ENCODE measurements at places on chromosomes 6 and 20. TPM values are rescaled to one million over a fixed set of nuclear protein-coding genes. Genes with fewer than 3 reads are reported as not detected.

Gene SEL1L2
- total RNA-seq, result not detected

DNA sequence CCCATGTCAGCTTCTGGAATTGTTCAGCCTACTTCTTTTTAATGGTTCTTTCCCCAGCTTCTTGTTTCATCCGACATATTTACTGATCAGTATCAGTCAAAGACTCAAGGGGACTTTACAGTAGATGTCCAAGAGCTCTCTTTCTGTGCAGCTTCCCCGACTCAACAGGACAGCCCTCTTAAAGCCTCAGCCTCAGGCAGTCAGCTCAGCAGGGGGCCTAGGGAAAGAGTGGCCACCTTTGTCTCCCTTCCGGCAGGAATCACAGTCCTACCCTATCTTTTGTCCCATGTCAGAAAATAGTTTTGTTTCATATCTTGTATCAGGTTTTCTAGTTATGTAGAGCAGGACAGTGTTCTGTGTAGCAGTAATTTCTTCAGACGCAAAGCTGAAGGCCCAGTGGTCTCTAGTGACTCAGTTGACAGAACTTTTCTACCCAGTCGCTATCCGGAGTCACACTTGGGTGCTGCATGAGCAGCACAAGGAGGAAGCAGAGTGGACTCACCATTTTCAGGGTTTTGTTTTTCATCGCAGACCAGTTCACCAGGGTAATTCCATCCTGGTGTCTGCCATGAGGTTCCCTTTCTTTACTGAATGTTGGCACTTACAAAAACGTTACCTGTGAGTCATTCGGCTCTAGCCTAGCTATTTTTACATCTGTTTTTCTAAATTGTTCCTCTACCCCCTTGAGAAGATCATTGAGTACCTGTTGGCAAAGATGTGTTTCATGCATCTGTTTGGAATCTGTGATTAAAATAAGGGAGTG lies 47.7 kb downstream of the SPATA2 start:
- no peak overlapping the region for H3K27ac ChIP-seq
- H3K4me1 ChIP-seq, result no peaks in the 10 kb centered on the region
- no peak for DNase-seq
- H3K27me3 ChIP-seq, result no peaks in the 10 kb centered on the region

Gene C6orf141
- total RNA-seq, result not detected

- no peak for DNase-seq
- no peaks in the 10 kb centered on the region for H3K27me3 ChIP-seq
- H3K4me3 ChIP-seq, result no peak overlapping the region
- H3K36me3 ChIP-seq, result peaks cover 2% of the 10 kb centered on the region
- no peak overlapping the region for H3K27ac ChIP-seq
These were observed 87.8 kb downstream of the KIF16B start for GRCh38 chr20:16485401-16485800.

Gene GJA10
- not detected for total RNA-seq

DNA sequence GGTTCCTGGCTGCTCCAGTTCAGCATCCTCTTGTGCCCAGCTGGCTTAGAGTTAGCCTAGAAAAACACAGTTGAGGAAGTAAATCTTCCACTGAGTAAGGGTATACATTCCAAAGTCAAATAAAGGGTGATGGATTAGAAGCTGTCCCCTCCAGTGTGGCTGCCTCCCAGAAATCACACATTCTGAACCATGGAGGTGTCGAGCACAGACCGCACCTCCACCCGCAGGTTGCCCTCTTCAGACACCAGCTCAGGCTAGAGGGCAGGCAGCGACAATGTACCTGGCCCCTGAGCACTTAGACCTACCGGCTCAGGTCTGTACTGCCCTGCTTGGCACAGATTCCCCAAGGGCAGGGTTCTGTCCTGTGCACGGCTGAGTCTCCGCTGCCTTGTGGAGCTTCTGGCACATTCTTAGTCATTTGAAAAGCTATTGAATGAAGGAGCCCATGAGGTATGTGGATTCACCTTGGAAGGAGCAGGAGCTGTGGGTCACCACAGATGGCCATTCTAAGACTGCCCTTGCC lies 118.1 kb downstream of the FAM120B start:
- H3K36me3 ChIP-seq, result no peaks in the 10 kb centered on the region
- peaks cover 14% of the 10 kb centered on the region for H3K27me3 ChIP-seq
- no peak overlapping the region for H3K4me3 ChIP-seq
- no peaks in the 10 kb centered on the region for H3K4me1 ChIP-seq
- DNase-seq, result no peak
- H3K27ac ChIP-seq, result no peak overlapping the region

DNA sequence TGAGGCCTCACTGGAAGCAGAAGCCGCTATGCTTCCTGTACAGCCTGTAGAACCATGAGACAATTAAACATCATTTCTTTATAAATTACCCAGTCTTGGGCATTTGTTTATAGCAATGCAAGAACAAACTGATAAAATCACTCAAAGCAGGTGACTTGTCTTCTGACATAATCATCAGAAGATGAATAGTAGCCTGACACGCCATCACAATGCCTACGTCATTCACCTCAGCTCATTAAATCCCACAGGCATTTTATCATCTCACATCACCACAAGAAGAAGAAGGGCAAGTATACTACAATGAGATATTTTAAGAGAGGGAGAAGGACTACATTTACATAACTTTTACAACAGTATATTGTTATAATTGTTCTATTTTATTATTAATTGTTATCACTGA lies 3.1 kb upstream of the CAP2 start:
- H3K27ac ChIP-seq, result no peak overlapping the region
- no peaks in the 10 kb centered on the region for H3K36me3 ChIP-seq
- no peak overlapping the region for H3K4me3 ChIP-seq
- no peak for DNase-seq
- H3K4me1 ChIP-seq, result no peaks in the 10 kb centered on the region

DNA sequence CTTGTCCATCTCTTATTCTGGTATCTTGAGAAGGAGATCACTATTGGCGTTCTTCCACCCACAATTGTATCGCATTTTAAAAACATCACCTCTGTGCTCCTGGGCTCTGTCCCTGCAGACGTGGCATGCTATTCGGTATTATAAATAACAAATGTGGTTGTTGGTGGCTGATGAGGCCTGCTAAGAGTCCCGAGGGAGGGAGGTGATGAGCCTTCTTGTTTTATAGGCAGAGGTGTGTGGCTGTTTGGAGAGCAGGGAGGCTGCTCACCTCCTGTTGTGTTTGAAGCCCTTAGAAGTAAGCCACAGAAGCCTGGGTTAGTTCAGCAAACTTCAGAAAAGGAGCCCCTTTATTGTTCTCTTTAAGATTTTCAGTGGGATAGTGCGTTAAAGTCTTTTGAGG lies 15.6 kb downstream of the MANBAL start:
- H3K36me3 ChIP-seq, result peaks cover 41% of the 10 kb centered on the region
- DNase-seq, result no peak
- H3K27ac ChIP-seq, result no peak overlapping the region

GRCh38 chr6:21522797-21523456 lies 70.6 kb upstream of the SOX4 start:
- H3K36me3 ChIP-seq, result no peaks in the 10 kb centered on the region
- H3K27me3 ChIP-seq, result peaks cover 2% of the 10 kb centered on the region
- DNase-seq, result no peak
- H3K27ac ChIP-seq, result no peak overlapping the region
- H3K4me1 ChIP-seq, result no peaks in the 10 kb centered on the region

Gene LAMP5
- total RNA-seq, result not detected

Gene VSX1
- not detected for total RNA-seq

Gene TAP2
- 167 TPM for total RNA-seq

Gene PRL
- not detected for total RNA-seq

GRCh38 chr6:29632789-29633533 lies at the start of gene GABBR1:
Gene GABBR1, minus strand, starts transcription at chr6:29633183. Its CDS starts 798 bp downstream, at chr6:29632385.
- H3K4me1 ChIP-seq, result peaks cover 44% of the 10 kb centered on the region
- H3K27me3 ChIP-seq, result peaks cover 30% of the 10 kb centered on the region
- DNase-seq, result peak; percentile 78
- peak within 1 kb of the TSS; percentile 91 for H3K4me3 ChIP-seq
- peaks cover 12% of the 10 kb centered on the region for H3K36me3 ChIP-seq

- peaks cover 10% of the 10 kb centered on the region for H3K36me3 ChIP-seq
- H3K4me3 ChIP-seq, result no peak overlapping the region
- H3K27me3 ChIP-seq, result no peaks in the 10 kb centered on the region
- H3K4me1 ChIP-seq, result peaks cover 48% of the 10 kb centered on the region
- peak overlapping the region; percentile 98 for H3K27ac ChIP-seq
These were observed 648.0 kb upstream of the GJE1 start for GRCh38 chr6:141484711-141485110.

DNA sequence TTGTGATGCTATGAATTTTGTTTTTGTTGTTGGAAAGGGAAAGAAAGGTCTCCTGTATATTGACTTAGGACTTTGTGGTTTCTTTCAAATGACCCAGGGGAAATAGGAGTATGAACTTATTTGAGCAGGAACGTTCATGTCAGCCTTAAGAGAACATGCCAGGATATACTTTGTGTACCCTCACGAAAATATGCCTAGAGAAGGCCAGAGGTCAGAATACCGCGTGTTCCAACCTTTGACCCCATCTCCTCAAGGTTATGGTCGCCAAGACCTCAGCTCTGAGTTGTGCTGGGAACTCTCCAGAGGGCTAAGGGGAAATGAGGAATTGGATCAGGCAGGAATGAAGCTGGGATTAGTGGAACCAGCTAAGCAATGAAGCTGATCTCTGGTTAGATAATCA lies 11.5 kb downstream of the TTLL9 start:
- no peak overlapping the region for H3K4me3 ChIP-seq
- no peak overlapping the region for H3K27ac ChIP-seq
- H3K27me3 ChIP-seq, result peaks cover 11% of the 10 kb centered on the region
- H3K36me3 ChIP-seq, result no peaks in the 10 kb centered on the region
- H3K4me1 ChIP-seq, result peaks cover 24% of the 10 kb centered on the region
- no peak for DNase-seq

GRCh38 chr6:43229803-43230620 lies 731 bp upstream of the DNPH1 start:
- H3K27me3 ChIP-seq, result peaks cover 24% of the 10 kb centered on the region
- peaks cover 24% of the 10 kb centered on the region for H3K36me3 ChIP-seq
- DNase-seq, result no peak
- peaks cover 41% of the 10 kb centered on the region for H3K4me1 ChIP-seq
- peak overlapping the region; percentile 88 for H3K27ac ChIP-seq

Gene PHACTR3
- total RNA-seq, result not detected

- no peak for DNase-seq
- no peak overlapping the region for H3K27ac ChIP-seq
- H3K4me1 ChIP-seq, result no peaks in the 10 kb centered on the region
- H3K36me3 ChIP-seq, result no peaks in the 10 kb centered on the region
- H3K4me3 ChIP-seq, result no peak overlapping the region
These were observed 86.3 kb downstream of the ELOVL4 start for GRCh38 chr6:79861023-79861422.

GRCh38 chr6:89082486-89082891 lies 1.9 kb downstream of the PNRC1 start:
- H3K27ac ChIP-seq, result peak overlapping the region; percentile 92
- H3K4me3 ChIP-seq, result peak overlapping the region; percentile 91
- peaks cover 41% of the 10 kb centered on the region for H3K4me1 ChIP-seq

DNA sequence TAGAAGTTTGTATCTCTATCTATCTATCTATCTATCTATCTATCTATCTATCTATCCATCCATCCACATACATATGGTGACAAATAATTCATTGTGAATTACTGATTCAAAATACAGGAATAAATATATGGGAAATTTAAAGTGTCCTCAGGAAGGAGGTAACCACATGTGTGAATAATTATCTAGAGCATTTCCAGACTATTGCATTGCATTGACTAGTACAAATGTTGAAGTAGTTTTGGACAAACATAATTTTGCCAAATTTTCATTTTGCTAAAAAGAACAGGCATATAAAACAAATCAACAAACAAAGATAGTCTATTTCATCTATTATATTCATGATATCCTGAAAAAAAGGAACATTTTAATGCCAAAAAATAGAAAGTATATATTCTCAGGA lies 192.7 kb downstream of the UTRN start:
- DNase-seq, result no peak
- peaks cover 43% of the 10 kb centered on the region for H3K36me3 ChIP-seq
- H3K27ac ChIP-seq, result no peak overlapping the region
- H3K4me1 ChIP-seq, result peaks cover 5% of the 10 kb centered on the region

DNA sequence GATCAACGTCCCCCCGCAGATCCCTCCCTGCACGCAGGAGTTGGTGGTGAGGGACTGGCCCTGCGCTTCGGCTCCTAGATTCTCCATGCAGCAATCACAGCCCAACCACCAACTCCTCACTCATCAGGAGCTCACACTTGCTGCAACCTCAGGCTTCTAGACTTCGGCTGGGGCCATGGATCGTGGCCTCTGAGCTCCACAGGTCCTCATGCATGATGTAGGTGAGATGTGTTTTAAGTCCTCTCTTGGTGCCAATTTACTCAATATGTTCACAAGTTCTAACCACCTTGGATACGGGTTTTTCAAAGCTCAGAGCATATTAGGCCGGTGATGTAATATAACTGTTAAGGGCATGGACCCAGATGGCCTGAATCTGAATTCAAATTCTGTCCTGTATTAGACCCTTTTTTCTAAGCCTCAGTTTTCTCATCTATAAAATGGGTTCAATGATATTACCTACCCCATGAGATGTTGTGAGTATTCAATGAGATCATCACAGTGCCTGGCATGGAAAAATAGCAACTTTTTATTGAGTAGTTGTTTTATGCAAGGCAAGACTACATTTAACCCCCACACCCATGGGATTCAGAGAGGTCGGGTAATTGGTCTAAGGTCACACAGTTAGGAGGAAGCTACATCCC lies 31.0 kb downstream of the SUN5 start:
- peak overlapping the region; percentile 59 for H3K27ac ChIP-seq
- H3K36me3 ChIP-seq, result peaks cover 5% of the 10 kb centered on the region

- DNase-seq, result no peak
- H3K27ac ChIP-seq, result no peak overlapping the region
- peaks cover 2% of the 10 kb centered on the region for H3K27me3 ChIP-seq
These were observed 221.0 kb downstream of the NFATC2 start for GRCh38 chr20:51321343-51322163.

DNA sequence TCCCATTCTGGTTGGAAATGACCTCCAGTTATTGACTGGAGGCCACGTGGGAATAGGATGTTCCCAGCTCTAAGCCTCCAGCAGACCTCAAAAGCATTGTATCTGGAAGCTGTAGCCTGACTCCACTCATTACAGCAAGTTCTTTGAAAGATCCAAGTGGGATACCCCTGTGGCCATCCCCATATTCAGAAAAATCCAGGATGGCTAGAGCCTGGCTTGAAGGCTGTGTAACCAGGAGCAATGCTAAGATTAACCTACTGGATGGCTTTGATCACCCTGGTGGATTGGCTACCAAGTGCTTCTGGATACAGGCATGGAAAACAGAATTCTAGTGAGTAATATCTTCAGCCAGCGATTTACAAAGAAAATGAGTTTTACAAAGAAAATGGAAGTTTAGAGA lies 151.2 kb downstream of the ADGRG6 start:
- no peak overlapping the region for H3K27ac ChIP-seq
- peaks cover 1% of the 10 kb centered on the region for H3K36me3 ChIP-seq
- no peak overlapping the region for H3K4me3 ChIP-seq

Gene LEMD2
- 64.4 TPM for total RNA-seq

Measured in activated T-helper 1 cell treated with anti-CD3 and anti-CD28 coated beads, Interleukin-12 subunit alpha, Interleukin-12 subunit beta, Interleukin-2, Interleukin-4 antibody, amounts not matched to agents 30 ng/mL and 10 ng/mL and 1 ng/mL, durations not matched to agents 14 hours and 24 hours and 36 hours (primary cell).